ENCODE measurements at places on chromosomes 1 and 21. TPM values are rescaled to one million over a fixed set of nuclear protein-coding genes. Genes with fewer than 3 reads are reported as not detected.

DNA sequence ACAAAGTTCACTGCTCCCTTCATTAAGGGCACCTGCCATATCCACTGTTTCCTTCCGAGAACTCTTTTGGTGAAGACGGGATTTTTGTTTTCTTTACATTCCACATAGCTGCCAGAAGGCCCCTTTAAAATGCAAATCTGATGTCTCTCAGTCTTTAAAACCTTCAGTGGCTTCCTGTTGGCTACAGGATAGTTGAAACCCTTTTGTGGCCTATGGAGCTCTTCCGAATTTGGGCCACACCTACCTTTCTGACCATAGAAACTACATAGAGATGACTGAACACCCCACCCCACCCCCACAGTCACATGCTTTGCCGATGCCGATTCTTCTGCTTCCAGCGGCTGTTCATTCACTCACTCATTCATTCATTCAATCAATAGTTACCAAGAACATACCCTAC is 502.6 kb downstream of the KIF26B start:
- no peak for DNase-seq

DNA sequence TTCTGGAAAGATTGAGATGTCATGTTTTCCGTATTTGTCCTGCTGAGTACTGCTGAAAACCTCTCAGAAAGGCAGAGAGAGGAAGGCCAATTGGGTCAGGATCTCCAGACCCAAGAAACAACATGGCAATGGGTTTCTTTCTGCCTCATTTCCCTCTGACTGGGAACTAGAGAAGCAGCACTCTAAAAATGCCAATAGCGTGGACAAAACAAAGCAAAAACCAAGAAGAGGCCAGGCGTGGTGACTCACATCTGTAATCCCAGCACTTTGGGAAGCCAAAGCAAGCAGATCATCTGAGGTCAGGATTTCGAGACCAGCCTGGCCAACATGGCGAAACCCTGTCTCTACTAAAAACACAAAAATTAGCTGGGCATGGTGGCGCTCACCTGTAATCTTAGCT is 18.3 kb downstream of the TNFRSF9 start:
- no peak for DNase-seq

- no peak for DNase-seq
Measured at GRCh38 chr1:168340781-168341482, 60.3 kb downstream of the TBX19 start.

- DNase-seq: no peak
Measured at GRCh38 chr1:183636783-183637182, 1.2 kb upstream of the ARPC5 start.

DNA sequence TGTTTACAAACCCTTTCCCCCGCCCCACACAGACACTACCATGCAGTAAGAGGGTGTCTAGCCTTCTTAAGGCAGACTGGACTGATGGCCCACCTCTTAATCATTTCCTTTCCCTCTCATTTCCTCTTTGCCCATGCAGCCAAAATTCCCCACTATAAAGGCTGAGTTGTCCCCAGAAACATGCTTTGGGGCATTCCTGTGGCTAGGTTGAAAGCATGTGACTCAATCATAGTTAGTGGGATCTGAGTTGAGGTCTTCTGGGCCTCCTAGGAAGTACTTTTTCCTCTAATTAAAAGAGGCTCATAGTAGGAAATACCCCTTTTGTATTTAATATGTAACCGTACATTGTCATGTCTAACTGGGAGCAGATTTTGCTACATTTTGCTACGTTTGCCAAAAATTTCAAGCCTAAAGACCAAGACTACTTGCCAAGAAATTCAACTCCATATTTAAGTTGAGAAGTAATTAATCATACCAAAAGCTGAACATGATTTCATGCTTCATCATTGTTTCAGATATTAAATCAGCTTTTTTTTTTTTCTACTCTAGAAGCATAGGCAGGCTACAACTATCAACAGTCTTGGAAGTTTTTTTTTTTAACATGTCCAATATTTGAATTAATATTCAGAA is 174.7 kb downstream of the ADGRL4 start:
- no peak for DNase-seq

GRCh38 chr21:35207322-35207721 is 158.2 kb upstream of the RUNX1 start:
- DNase-seq: no peak

DNA sequence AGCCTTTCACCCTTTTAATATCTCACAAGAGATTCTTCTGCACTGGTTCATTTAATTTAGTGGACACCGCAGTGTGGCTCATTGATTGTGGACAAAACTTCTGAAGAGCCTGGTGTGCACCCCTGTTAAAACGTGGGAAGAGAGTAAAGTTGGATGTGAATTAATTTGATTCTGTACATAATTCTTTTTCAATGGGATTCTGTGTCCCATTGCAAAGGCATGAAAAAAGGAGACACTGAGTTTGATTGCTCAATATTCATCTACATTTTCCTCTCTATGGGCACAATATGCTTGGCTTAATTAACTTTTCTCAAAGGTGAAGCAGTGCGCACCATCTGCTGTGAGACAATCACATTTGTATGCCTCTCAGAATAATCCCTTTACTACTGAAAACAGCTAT is 95.1 kb downstream of the BARHL2 start:
- DNase-seq: no peak

- DNase-seq: no peak
Measured at GRCh38 chr1:9861360-9861759, 37.6 kb upstream of the CLSTN1 start.

GRCh38 chr1:169601096-169601881 is 15.0 kb upstream of the F5 start:
- no peak for DNase-seq

GRCh38 chr1:234961456-234962339 is 166.9 kb downstream of the TOMM20 start:
- peak; percentile 17 for DNase-seq

- peak; percentile 9 for DNase-seq
Measured at GRCh38 chr1:2979191-2980072, 41.8 kb upstream of the ACTRT2 start.

DNA sequence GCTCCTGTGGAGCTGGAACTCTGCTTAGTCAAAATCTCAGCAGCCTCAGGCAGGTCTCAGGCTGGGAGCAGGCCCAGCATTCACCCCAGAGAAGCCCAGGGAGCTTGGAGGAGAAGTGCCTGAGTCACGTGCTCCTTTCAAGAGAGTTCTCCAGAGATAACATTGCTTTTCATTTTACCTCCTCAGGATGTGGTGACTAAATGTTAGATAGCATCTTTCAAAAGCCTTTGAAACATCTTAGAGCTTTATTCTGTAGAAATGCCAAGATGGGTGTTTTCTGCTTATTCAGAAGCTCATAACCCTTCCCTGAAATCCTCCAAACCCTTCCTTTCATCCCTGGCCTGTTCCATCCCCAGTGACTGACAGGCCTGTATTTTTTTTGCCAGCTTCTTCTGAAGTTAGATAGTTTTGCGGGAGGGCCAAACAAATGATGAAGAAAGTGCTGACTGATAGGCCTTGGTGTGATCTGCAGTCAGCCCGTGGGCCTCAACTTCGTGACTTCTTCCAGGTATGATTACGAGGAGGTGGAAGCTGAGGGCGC is 58.0 kb downstream of the PGM1 start:
- DNase-seq: no peak

DNA sequence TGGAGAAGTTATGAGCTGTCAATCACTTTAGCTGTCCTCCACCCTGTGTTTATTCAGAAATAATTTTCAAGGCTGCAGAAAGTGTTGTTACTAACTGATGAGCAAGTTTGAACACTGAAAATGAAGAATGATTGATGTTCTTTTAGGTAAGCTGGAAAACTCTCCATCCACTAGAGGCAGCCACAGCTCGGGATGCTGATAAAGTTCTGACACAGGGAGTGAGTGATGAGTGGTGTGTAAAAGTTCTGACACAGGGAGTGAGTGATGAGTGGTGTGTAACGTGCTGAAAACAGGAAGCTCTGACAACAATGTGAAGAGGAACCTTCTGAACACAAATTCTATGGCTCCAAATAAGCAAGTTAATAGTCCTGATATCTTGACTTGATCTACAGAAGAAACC is 197.5 kb upstream of the PTBP2 start:
- no peak for DNase-seq

DNA sequence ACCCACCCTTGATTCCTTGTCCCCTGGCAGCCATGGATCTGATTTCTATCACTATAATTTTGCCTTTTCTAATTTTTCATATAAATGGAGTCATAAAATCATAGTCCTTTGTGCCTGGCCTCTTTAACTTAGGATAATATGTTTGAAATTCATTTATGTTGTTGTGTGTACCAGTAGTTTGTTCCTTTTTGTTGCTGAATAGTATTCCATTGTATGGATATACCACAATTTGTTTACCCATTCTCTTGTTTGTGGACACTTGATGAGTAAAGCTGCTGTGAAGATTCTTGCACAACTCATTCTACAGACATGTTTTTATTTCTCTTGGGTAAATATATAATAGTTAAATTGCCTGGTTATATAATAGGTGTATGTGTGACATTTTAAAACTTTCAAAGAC is 22.7 kb upstream of the GJA8 start:
- no peak for DNase-seq

DNA sequence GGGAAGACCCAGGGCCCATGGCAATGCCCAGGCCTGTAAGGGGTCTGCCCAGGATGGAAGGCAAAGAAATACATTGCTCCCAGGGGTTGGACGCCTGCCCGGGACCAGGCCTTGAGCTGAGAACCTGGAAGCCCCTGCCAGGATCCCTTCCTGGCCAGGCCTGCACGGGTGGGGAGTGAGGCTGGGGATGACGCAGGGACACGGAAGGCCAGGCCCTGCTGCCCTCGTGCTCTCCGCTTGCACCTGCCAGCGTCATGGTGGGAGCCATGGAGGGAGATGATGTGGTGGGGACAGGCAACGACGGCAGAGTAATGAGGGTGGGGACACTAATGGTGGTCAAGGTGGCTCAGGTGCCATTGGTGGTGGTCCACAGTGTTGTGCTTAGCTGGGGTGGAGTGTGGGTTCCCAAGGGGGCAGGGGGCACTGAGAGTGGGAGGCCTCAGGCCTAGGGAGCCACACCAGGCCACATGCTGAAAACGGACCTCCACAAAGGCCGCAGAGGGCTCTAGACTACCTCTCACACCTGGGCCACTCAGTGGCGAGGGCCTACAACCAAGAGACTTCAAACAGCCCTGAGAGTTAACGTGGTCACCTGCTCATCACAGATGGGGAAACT is 4.3 kb downstream of the HES3 start:
- no peak for DNase-seq

- no peak for DNase-seq
Measured at GRCh38 chr1:53544728-53545515, 85.7 kb downstream of the DMRTB1 start.

- no peak for DNase-seq
Measured at GRCh38 chr1:14520514-14521163, 77.8 kb upstream of the KAZN start.

- no peak for DNase-seq
Measured at GRCh38 chr21:29235714-29236197, 63.0 kb upstream of the BACH1 start.

- DNase-seq: no peak
Measured at GRCh38 chr1:44019466-44019948, 11.8 kb downstream of the SLC6A9 start.

- no peak for DNase-seq
Measured at GRCh38 chr21:31560479-31560878, 99.0 kb upstream of the SOD1 start.

DNA sequence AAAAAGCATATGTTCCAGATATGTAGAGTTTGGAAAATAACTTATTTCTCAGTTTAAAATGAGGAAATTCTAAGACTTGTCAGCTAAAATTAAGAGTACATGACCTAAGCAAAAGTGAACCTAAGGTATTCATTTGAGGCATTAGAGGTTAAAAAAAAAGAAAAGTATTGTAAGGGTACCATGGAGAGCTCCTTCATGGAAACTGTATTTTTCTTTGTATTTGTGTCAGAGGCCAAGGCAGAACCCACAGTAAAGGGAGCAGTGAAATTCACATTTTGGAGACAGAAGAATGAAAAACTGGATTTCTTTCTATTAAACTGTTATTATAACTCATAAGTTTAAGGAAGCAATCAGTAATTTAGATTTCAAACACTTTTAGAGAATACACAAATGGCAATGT is 1494.8 kb downstream of the KCNT2 start:
- no peak for DNase-seq

The HYI gene
- 21.2 TPM for total RNA-seq

The CR2 gene
- total RNA-seq: 1.3 TPM

The ADAM30 gene
- 9.5 TPM for total RNA-seq

The OR2T2 gene
- not detected for total RNA-seq

The ASCL5 gene
- not detected for total RNA-seq

The IL19 gene
- total RNA-seq: not detected

The LHX4 gene
- 0.63 TPM for total RNA-seq

The FMO1 gene
- total RNA-seq: 1.7 TPM

The UTS2 gene
- total RNA-seq: not detected

The NBPF8 gene
- total RNA-seq: 18.7 TPM

The RXRG gene
- 1.1 TPM for total RNA-seq
